ENCODE measurements at places on chromosomes 7 and 10. TPM values are rescaled to one million over a fixed set of nuclear protein-coding genes. Genes with fewer than 3 reads are reported as not detected.

STARD3NL gene
- 24.4 TPM for total RNA-seq

PTPN20 gene
- 0.45 TPM for total RNA-seq

ANKRD2 gene
- total RNA-seq = 0.15 TPM

LRGUK gene
- total RNA-seq = 0.15 TPM

DNA sequence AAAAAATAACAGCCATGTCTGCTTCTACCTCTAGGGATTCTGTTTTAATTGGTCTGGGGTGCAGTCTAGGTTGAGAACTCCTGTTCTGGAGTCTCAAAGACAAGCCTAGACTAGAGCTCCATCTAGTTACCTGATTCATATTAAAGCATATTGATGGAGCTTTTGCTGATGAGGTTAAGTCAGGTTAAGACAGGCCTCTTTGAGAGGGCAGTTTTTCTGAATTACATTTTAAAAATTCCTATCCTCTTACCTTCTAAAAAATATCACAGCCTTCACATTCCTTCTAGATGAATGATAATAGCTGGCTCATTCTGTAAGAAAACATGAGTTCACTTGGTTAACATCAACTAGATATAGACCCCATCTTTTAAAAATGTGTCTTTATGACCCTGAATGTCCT, 28.9 kb downstream of the MGAM start:
- H3K27ac ChIP-seq = no peak overlapping the region
- DNase-seq = no peak
- H3K4me1 ChIP-seq = no peaks in the 10 kb centered on the region
- H3K36me3 ChIP-seq = no peaks in the 10 kb centered on the region
- H3K27me3 ChIP-seq = no peaks in the 10 kb centered on the region

GRCh38 chr7:64541438-64542359, 21.2 kb downstream of the ZNF680 start:
- H3K27me3 ChIP-seq = no peaks in the 10 kb centered on the region
- no peak overlapping the region for H3K27ac ChIP-seq
- H3K4me3 ChIP-seq = no peak overlapping the region
- H3K36me3 ChIP-seq = peaks cover 62% of the 10 kb centered on the region
- DNase-seq = no peak

GRCh38 chr7:93298206-93298605, 66.0 kb downstream of the VPS50 start:
- H3K27ac ChIP-seq = no peak overlapping the region
- H3K36me3 ChIP-seq = peaks cover 10% of the 10 kb centered on the region
- H3K4me3 ChIP-seq = no peak overlapping the region
- H3K27me3 ChIP-seq = no peaks in the 10 kb centered on the region

GRCh38 chr10:123665491-123666286, 466 bp upstream of the GPR26 start:
- H3K4me1 ChIP-seq = no peaks in the 10 kb centered on the region
- DNase-seq = no peak
- peaks cover 7% of the 10 kb centered on the region for H3K27me3 ChIP-seq
- H3K27ac ChIP-seq = no peak overlapping the region
- no peak overlapping the region for H3K4me3 ChIP-seq

- H3K36me3 ChIP-seq = peaks cover 4% of the 10 kb centered on the region
- no peak for DNase-seq
- peaks cover 20% of the 10 kb centered on the region for H3K4me1 ChIP-seq
- H3K27me3 ChIP-seq = peaks cover 11% of the 10 kb centered on the region
- H3K4me3 ChIP-seq = peak overlapping the region; percentile 27
- no peak overlapping the region for H3K27ac ChIP-seq
These were observed 28.1 kb downstream of the AGAP3 start for GRCh38 chr7:151114151-151115090.

Data from activated CD4-positive, alpha-beta memory T cell treated with anti-CD3 and anti-CD28 coated beads, Interleukin-2, amount 10 ng/mL, durations not matched to agents 7 days and 5 days (primary cell).